Activated T-cell treated with anti-CD3 and anti-CD28 coated beads, Interleukin-2, amount 50 U/mL, for 1 hour (primary cell): ENCODE measurements at places on chromosomes 6 and 20.
A peak's percentile ranks its signal among the peaks of the same experiment; 100 is the strongest.

- peak; percentile 67 for DNase-seq
Observed at GRCh38 chr6:142913511-142914047, 31.4 kb downstream of the HIVEP2 start.

DNA sequence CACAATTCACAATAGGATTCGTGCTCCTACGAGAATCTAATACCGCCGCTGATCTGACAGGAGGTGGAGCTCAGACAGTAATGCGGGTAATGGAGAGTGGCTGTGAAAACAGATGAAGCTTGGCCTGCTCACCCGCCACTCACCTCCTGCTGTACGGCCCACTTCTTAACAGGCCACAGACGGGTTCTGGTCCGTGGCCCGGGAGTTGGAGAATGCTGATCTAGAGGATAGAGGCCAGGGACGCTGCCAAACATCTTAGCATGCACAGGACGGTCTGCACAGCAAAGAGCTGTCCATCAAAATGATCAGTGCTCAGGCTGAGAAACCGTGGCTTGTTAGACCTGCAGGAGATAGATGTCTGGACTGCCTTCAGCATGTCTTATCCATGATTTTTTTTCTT is 186.4 kb downstream of the SASH1 start:
- no peak for DNase-seq

DNA sequence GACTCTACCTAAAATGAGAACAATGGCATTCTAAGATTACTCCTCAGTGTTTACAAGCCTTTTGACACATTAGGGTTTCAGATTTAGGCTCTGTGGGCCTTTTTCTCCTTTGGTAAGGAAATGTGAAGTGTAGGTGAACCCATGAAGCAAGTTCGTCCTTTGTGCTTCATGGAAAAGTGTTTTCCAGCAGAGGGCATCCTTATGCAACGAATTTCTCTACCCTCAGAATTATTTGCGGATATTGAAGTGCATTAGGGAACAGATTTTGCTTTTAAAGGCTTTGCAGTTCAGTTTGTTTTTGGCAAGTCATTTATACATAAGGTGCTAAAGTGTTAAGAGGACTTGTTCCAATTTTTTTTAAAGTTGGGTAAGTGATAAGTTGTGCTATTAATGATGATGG is 55.7 kb upstream of the FERMT1 start:
- no peak for DNase-seq

GRCh38 chr6:73798592-73798991 is 102.6 kb downstream of the CD109 start:
- no peak for DNase-seq

DNA sequence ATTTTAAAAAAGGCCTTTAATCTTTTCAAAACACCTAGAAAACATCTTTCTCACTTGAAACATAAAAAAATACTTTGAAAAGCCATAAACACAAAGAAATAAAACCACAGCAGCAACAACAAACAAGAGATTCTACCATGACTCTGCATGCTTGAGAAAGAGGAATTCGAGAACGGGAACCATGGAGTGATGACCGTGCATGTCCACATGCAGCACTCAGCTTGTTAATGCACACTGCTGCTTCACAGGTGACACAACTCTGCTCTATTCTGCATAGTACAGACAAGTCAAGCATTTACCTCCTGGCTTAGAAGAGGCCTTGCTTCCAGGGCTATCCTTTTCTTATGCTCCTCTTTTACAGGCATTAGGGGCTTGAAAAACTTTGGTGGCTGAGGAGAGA is 64.9 kb upstream of the NUP153 start:
- no peak for DNase-seq

- no peak for DNase-seq
Observed at GRCh38 chr20:48395816-48396546, 431.8 kb downstream of the PREX1 start.

GRCh38 chr6:16157909-16158308 is 29.0 kb downstream of the MYLIP start:
- DNase-seq: no peak

- DNase-seq: no peak
Observed at GRCh38 chr6:140915103-140915502, 1217.6 kb upstream of the GJE1 start.

- no peak for DNase-seq
Observed at GRCh38 chr6:17687136-17687535, 19.6 kb downstream of the NUP153 start.

DNA sequence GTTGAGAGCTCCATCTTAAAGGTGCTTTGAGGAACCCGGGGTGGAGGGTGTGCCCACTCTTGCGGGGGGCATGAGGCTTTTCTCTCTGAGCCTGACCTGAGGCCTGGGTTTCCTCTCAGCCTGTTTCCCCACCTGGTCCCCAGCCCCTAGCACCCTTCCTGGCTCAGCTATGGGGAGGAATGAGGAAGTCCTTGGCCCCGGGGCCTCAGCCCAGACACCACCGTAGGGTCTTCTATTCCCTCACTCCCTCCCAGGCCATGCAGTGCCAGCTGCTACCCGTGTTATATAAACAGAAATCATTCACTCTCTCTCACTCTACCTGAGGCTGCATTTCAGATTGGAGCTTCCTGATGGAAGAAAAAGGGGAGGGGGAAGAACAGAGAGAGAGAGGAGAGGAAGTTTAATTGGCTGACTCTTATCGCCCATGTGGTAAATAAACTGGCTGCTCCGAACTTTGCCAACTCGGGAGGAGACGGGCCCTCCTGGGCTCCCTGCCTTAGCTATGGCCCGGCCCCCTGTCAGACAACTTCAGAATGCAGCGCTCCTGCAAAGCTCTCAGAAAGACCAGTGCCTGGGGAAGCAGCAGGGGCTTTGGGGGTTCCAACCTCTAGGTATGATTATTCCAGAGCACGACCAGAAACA is 2.8 kb downstream of the CDH22 start:
- no peak for DNase-seq

GRCh38 chr6:169702840-169703246 is 917 bp downstream of the C6orf120 start:
- no peak for DNase-seq

DNA sequence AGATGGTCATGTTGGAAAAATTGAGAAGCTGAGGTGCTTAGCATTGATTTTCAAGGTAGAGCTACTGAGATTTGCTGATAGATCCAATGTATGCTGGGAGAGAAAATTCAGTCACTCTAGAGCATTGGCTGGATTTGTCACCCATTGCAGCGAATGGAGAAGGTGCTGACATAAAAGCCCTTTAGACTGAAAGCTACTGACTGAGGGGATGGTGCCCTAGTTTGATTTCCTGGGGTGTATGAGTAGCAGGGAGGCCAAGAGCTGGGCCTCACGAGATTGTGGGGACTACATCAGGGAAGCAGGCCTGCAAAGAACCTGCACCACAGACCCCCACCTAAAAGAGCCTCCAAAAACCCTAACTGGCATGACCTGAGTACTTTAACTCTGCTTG is 23.9 kb upstream of the PRND start:
- DNase-seq: no peak

DNA sequence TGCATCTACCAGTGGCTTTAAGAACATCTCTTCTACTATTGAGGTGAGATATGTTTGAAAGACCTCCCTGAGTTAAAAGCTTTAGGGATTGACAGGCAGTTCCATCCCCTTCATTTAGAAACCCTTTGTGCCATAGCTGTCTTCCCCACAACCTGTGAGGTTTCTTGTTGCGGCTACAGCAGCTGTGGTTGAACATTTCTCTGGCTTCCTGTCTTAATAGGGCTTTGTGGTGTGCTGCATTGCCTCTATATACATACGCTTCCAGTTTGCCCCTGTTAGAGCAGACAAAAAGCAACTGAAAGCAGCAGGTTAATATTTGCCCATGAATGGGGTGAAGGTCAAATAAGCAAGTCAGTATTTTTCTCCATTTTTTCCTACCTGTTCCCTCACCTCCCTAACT is 210.2 kb downstream of the TMEM200A start:
- peak; percentile 31 for DNase-seq

- no peak for DNase-seq
Observed at GRCh38 chr20:47578543-47578942, 76.9 kb downstream of the NCOA3 start.

GRCh38 chr6:108896111-108896661 is 48.0 kb downstream of the ARMC2 start:
- DNase-seq: no peak

DNA sequence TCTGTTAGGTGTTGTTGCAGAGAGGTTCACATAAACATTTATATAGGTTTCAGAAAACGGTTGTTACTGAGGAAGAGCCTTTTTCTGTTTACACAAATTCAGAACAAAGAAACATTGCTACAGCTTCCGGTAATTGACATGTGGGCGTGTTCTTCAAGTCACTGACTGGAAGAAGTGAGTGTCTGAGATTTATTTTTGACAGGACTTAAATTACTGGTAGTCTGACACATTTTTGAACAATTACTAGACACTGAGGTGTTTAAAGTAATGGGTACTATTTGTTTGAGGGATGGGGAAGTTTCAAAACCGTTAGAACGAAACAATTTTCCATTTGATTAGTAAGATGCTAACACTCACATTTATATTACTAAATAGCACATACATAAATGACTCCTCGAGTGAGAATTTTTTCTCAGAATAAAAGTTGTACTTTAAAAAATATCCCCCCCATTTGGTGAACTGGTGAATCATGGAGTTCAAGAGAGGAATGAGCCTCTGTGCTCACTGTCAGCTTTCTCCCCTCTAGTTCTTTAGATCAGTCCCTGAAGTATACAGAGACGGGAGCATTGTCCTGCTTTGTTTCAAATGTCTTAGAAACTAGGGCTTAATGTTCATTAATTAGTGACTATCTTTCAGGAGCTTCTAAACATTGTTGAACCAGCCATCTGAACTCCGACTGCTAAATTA is 98.7 kb downstream of the TSHZ2 start:
- no peak for DNase-seq

GRCh38 chr6:170004585-170005210 is 253.3 kb downstream of the ERMARD start:
- DNase-seq: no peak

- no peak for DNase-seq
Observed at GRCh38 chr6:158143700-158144099, 24.4 kb downstream of the SERAC1 start.

- DNase-seq: no peak
Observed at GRCh38 chr6:49327005-49327404, 136.0 kb downstream of the MMUT start.

DNA sequence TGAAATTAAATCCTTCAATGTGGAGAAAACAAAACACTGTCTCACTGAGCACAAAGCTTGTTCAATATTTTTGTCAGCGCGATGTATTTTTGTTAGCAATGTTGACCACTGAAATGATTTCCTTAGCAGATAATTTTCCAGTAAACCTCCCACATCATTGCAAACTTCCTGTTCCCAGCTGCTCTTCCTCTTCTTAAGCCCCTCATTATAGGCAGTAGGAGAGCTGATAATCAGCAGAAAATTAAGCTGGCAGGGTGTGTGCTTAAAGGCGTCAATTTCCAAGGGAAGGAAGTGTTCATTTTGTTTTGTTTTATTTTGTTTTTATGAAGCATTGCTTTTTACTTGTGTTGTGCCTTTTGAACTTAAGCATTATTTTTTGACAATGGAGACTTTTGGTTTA is 29.1 kb upstream of the TMEM14A start:
- DNase-seq: no peak

- DNase-seq: no peak
Observed at GRCh38 chr6:143615785-143616184, 62.0 kb upstream of the PHACTR2 start.

GRCh38 chr6:36364669-36365479 is 22.6 kb downstream of the ETV7 start:
- no peak for DNase-seq

DNA sequence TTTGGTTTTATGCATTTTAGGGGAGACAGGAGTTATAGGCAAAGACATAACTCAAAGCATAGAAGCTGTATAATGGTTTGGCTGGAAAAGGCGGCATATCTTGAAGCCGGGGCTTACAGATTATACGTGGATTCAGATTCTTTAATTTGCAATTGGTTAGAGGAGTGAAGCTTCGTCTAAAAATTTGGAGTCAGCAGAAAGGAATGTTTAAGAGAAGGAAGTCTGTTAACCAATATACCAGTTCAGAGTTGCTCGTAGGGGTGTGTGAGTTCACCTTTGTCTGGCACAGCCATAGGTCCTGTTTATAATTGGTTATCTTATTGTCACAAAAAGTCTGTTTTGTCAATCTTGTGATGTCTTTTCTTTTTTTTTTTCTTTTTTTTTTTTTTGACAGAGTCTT is 8.9 kb downstream of the ARHGAP40 start:
- DNase-seq: no peak

GRCh38 chr6:16433338-16433890 is 195.0 kb downstream of the GMPR start:
- no peak for DNase-seq

DNA sequence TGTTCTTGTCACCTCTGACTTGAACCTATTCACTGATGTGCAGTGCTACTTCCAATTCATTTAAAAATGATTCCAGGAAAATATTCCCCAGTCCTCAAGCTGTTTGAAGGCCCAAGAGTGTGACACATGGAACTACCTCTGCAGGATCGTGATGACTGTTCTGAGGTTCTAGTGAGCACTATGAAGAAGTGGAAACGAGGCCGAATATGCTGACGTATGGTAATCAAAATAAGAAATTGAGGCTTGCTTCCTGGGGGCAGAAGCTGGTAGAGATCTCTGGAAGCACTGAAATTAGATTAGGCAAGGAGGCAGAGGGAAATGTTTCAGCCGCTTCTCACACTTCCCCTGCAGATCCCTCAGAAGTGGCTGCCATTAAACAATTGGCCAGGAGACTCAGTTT is 15.7 kb downstream of the TMEM242 start:
- DNase-seq: no peak

GRCh38 chr20:14700639-14700960 is 363.2 kb upstream of the FLRT3 start:
- DNase-seq: no peak

- DNase-seq: no peak
Observed at GRCh38 chr6:2021713-2022125, 223.7 kb downstream of the GMDS start.

- no peak for DNase-seq
Observed at GRCh38 chr6:43127877-43128276, 43.2 kb upstream of the SRF start.

DNA sequence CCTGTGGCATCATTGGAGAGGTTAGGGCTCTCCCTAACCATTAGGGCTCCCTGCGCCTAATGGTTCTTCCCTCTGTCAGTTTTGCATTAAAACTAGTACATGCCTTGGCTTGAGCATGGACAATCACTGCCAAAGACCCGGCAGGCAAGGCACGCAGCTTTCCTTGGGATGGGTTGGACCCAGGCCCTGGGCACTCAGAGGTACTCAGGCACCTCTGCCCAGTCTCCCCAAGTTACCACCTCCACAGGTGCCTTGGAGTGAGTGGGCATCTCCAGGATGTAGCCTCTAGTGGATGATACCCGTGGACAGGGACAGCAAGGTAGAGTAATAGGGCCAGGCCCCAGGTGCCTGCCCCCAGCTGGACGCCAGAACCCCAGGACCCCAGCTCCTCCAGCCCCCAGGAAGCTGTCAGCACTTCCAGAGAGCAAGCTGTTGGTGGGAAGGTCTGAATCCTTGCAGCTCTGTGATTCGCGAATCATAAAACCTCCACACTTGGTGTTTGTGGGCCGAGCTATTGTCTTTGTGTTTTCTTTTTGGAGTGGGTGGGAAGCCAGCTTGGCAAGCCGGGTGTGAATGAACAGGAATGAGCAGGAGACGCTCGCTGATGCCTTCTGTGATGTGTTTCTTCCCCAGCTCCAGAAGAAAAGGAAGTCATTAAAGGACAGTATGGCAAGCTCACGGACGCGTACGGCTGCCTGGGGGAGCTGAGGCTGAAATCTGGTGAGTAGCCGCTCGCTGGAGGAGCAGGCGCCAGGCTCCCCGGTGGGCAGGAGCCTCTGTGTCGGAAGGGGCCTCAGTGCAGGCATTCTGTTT is 35.1 kb downstream of the SYNJ2 start:
- no peak for DNase-seq
